Stimulated activated CD4-positive, alpha-beta T cell treated with anti-CD3 and anti-CD28 coated beads, Interleukin-2, amount 100 ng/mL, for 24 hours (primary cell): ENCODE measurements at places on chromosomes 3 and 15.

DNA sequence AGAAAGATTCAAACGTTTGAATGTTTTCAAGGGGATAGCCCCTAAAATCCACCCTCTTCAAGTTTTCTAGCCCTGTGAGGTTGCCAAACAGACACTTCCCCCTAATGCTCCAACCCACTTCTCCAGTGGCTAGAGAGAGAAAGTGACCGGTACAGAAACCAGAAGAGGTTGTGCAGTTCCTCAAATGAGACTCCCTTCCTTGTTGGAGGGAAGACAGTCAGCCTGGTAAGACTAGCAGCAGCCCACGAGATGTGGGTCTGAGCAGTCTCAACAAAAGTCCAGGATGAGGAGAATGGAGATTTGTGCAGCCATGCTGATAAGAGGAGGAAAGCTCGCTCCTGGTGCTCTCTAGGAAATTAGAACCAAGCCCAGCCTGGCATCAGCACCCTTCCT lies 222.8 kb upstream of the TPRG1 start:
- DNase-seq = no peak

GRCh38 chr3:125715651-125716050 lies 120.4 kb upstream of the OSBPL11 start:
- DNase-seq = no peak

- DNase-seq = no peak
Measured at GRCh38 chr3:135258916-135259315, 463.9 kb downstream of the EPHB1 start.

DNA sequence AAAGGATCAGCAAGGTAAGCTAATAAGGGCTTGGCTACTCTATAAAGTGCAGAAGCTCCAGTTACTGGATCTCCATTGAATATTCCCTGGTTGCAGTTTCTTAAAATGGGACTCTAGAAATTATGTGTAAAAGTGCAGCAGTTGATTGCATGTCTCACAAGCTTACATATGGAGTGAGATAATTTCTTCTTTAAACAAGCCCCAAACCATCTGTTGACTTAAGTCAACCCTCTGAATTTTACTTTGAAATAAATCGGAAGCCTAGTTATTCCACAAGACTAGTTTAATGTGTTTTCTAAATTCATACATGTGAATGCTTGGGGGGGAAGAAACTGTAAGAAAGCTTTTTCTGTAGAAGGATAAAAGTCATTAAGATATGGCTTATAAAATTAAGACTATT lies 664.2 kb downstream of the NLGN1 start:
- DNase-seq = no peak

DNA sequence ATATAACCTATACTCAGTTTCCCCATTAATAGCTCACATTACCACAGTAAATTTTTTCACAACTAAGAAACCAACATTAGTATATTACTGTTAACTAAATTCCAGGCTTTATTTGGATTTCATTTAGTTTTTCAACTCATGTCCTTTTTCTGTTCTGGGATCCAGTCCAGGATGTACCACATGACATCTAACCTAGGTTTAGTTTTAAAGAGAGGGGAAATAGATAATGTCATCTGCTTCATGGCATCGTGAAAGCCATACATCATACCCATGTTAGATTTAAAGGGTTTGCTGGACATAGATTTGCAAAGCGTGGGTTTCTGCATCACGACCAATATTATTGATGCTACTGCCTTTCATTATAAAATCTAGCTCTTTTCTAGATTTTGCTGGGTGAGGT lies 33.2 kb upstream of the RPP14 start:
- no peak for DNase-seq

- no peak for DNase-seq
Measured at GRCh38 chr3:50177346-50177745, 14.1 kb upstream of the GNAT1 start.

DNA sequence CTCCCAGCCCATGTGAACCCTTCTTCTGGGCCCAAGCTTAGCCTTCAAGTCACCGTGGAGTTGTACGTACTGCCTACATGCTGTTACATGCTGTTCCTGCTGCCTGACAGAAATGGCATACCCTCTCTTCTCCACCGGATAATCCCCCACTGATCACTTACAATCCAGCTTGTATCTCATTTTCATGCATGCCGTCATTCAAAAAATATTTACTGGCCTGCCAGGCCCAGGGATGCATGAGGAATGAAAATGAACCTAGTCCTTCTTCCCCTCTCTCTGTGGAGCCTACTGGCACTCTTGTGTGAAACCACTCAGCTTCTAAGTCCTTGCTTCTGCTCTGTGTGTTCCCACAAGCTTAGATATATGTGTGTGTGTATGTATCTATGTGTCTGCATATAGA lies 60.6 kb downstream of the WNT5A start:
- DNase-seq = no peak

- no peak for DNase-seq
Measured at GRCh38 chr3:141928631-141929270, 52.3 kb downstream of the ATP1B3 start.

DNA sequence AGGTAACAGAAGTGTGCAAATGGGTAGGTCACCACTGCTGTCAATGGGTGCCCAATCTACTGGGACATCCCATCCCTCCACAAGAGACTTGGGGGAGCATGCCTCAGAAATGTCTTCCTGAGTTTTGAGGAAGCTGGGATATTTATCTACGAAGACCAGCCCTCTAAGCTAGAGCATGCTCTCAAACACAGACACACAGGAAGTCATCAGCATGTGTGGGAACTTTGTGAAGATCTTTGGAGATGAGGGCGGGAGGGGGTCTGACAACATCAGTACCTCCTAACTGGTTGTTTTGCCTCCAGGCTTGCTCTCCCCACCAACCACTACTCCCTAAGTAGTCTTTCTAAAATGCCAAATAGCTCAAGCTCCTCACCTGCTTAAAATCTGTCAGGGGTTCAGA lies 3.5 kb upstream of the MEF2A start:
- no peak for DNase-seq

- no peak for DNase-seq
Measured at GRCh38 chr15:72671525-72671924, 14.5 kb downstream of the HIGD2B start.

DNA sequence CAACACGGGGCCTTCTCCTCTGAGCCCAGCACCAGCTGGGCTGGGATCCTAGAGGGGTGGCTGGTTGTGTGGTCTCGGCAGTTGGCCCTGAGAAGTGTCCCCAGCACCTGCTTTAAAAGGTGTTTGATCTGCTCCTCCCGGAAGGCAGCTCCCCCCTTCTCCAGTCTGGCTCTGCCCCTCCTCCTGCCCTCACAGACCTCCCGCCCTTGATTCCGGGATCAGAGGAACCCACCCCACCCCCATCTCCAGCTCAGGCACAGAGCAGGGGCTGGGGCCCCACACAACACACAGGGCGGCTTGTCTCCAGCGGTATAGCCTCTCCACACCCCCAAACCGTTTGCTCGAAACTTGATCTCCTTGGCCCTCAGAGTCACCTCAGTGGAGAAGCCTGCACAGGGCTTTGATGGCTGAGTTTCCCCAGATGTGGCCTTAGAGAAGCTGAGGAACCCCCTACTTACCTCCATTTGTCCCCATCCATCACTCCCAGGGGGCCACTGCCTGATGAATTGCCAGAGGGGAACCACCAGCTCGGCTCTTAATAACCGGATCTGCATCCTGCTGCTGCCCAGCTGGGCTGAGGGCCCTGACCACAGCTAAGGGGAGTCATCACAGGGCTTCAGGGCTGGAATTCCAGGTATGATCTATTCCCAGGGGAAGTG lies 6.4 kb upstream of the STRA6 start:
- no peak for DNase-seq

GRCh38 chr3:23720885-23721284 lies 84.9 kb upstream of the UBE2E1 start:
- DNase-seq = no peak

- no peak for DNase-seq
Measured at GRCh38 chr15:73258271-73259108, 110.3 kb downstream of the HCN4 start.

- DNase-seq = no peak
Measured at GRCh38 chr3:3778641-3779270, 20.5 kb upstream of the LRRN1 start.

GRCh38 chr3:30354972-30355371 lies 251.4 kb upstream of the TGFBR2 start:
- DNase-seq = no peak

DNA sequence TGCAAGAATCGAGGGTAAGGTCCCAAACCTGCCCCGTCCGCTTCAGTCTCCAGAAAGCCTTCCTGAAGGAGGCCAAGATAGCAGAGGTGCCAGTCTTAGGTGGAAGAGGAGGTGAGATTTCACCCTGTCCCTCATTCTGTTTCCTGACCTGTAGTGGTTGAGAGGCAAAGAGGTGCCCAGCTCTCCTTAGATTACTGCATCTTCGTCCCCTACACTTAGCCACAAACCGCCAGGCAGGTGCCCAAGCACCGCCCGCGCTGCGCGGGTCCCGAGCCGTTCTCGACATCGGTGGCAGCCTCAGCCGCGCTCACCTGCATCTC lies 23.8 kb upstream of the POLG start:
- no peak for DNase-seq

DNA sequence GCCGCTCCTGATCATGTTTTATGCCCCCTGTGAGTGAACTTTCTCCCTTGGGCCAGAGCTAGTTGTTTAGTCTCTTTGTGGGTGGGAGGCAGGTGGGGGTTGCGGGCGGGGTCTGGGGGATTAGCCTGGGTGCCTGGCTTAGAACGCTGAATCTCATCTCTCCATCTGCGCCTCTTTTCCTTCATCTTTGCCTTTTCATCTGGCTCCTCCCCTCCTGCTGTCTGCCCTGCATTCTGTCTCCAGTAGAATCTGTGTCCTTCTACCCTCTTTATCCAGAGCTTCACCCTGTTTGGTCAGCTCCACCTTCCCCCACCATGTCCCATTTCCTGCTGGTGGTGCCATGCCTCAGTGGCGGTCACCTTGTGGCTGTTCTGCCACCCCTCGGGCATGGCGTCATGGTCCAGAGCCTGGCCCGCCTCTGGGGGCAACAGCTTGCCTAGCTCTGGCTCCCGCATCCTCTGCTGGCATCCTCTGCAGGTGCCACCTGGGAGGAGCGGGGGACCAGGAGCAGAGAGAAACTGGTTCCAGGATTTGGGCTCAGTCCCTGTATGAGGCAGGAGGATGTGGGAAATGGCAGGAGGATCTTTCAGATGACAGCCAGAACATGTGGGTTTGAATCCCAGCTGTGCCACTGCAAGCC lies 44.3 kb downstream of the PDIA5 start:
- no peak for DNase-seq

- DNase-seq = no peak
Measured at GRCh38 chr15:96720251-96720650, 389.8 kb downstream of the NR2F2 start.

- no peak for DNase-seq
Measured at GRCh38 chr3:41419809-41420208, 220.5 kb downstream of the CTNNB1 start.

GRCh38 chr3:189394599-189395121 lies 222.9 kb downstream of the TPRG1 start:
- no peak for DNase-seq
